ENCODE measurements at places on chromosomes 5 and 9.

DNA sequence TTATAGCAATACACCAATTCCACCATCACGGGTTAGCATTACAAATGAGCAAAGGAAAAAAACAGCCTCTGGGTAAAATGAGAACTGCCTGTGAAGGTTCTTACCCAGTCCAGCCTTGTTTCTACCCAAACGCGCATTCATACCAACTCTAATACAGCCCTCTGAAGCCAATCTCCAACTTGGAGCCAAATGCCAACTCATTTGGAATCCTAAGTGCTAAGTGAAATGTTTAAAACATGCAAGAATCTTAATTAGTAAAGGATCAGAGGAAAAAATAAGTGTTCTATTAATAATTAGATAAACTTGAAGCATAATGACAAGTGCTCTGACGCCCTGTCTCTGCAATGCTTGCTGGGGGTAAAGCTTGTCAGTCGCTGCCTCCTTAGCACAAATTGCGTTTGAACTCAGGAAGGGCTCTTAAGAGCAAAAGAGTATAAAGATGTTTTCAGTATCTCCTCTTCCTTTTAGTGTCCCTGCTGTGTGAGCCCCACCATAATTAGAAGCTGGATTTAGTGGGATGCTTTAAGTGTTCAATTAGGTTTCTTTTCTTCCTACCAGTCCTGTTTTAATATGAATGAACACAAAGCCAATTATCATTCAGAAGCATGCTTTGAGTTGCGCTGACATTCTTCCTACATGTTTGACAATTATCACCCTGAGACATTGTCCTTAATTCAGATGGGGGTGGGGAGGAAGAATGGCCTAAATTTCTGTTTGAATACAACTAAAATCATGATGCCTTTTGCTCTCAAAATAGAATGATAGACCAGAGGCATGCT lies 537.6 kb downstream of the DTWD2 start:
- DNase-seq, result no peak

DNA sequence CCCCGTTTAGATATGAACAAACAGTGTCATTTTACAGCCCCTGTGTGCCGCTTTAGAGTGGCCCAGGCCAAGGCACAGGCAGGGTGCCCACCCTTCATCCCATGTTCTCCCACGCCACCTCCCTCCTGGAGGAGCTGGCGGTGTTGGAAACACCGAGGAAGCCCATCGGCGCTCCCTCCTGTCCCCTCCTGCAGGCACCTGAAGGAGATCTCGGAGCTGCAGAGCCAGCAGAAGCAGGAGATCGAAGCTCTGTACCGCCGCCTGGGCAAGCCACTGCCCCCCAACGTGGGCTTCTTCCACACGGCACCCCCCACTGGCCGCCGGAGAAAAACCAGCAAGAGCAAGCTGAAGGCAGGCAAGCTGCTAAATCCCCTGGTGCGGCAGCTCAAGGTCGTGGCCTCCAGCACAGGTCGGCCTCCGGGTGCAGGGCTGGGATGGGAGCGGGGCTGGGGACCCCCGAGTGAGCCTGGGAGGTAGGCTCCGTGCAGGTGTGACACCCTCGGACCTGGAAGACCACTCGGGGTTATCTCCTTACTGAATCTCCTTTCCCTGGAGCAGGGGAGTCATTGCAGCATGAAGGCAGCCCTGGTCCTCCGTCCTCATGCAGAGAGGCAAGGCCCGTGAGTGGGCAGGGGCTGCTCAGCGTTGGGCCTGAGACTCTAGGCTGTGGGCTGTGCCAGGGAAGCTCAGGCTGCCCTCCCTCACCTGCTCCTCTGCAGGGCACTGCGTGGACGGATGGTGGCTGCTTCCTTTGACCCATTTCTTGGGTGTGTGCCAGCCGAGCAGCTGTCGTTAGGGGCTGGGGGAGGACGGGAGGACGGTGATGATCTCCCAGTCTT lies 113.9 kb downstream of the WNK2 start:
- DNase-seq, result no peak

GRCh38 chr9:97903177-97903576 lies 19.1 kb downstream of the TRMO start:
- no peak for DNase-seq

- no peak for DNase-seq
Measured at GRCh38 chr5:589173-589572, 23.0 kb upstream of the CEP72 start.

DNA sequence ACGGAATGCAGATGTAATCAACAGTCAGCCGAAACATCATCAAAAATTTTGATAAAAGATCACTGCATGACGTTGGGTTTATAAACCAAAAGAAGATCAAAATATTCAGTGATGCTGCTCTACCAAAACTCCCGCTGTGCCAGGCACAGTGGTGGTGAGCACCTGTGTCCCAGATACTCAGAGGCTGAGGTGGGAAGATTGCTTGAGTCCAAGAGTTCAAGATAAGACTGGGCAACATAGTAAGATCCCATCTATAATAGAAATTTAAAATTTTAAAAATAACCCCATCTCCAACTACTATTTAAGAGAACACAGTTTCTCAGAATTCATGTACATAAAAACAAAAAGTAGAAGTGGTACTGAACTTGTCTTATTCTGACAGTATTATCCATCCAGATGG lies 3.8 kb downstream of the LMAN2 start:
- no peak for DNase-seq

GRCh38 chr5:14581106-14581890 lies at the start of gene OTULINL:
Gene OTULINL (plus strand): TSS chr5:14581792. CDS start chr5:14581895, 103 bp downstream.
- peak; percentile 89 for DNase-seq

DNA sequence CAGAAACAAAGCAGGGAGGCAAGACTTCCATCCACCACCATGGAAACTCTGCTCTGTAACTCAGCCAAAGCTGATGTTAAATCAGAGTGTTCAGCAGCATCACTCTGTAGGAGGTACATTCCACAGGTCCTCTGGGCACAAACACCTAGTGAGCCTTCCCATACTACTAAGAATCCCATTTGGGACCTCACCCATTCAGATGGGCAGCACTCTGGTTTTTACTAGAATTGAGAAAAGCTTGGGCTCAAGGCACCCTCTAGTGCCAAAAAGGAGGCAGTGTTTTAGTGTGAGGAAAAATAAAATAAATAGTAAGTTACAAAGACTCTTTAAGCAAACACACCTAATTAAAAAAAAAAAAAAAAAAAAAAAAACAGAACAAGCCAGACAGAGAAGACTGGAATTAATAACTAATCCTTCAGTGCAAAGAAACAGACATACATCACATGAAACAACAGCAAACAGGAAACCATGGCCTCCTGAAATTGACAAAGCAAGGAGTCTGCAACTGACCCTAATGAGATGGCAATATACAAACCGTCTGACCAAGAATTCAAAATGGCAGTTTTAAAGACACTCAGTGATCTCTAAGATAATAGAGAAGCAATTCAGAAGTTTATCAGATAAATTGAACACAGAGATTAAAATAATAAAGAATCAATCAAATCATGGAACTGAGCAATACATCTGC lies 159.5 kb downstream of the GNA14 start:
- DNase-seq, result no peak

- no peak for DNase-seq
Measured at GRCh38 chr5:139660923-139661814, 13.0 kb downstream of the CXXC5 start.

DNA sequence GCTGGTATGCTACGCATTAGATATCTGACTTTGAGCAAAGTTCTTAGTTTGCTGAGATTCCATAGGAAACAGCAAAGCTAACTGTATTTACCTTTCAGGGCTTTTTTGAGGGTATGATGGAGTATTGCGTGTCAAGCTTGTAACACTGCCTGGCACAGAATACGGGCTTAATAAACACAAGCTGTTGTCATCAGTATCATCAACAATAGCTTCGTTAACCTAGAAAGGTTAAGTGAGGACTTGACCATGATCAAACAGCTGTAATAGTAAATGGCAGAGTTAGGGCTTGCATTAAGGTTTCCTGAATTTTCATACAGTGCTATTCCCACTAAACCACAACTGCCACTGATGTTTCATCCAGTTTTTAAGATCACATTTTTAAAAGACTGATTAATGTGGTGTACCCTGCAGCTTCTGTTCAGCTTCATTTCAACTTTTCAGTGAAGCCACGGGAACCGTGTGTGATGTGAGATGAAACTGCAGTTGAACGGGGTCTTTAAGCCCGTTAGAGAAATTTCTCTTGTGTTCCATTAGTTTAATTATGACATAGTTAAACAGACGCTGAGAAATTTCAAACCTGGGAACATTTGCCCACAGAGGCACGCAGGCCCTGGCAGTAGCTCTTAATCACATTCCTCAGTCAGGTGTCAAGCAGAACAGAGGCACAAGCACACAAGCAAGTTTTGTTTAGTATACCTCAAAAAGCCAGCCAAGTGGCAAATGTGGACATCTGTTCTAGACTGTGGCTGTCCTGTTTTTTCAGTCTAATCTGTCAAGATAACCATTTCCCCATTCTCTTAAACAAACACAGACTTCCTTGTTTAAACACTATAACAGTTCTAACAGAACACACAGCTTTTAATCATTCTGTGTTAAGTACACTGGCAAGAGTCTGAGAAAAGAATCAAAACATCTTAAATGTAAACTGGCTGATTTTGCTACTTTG lies 147.1 kb downstream of the ZNF608 start:
- DNase-seq, result no peak

DNA sequence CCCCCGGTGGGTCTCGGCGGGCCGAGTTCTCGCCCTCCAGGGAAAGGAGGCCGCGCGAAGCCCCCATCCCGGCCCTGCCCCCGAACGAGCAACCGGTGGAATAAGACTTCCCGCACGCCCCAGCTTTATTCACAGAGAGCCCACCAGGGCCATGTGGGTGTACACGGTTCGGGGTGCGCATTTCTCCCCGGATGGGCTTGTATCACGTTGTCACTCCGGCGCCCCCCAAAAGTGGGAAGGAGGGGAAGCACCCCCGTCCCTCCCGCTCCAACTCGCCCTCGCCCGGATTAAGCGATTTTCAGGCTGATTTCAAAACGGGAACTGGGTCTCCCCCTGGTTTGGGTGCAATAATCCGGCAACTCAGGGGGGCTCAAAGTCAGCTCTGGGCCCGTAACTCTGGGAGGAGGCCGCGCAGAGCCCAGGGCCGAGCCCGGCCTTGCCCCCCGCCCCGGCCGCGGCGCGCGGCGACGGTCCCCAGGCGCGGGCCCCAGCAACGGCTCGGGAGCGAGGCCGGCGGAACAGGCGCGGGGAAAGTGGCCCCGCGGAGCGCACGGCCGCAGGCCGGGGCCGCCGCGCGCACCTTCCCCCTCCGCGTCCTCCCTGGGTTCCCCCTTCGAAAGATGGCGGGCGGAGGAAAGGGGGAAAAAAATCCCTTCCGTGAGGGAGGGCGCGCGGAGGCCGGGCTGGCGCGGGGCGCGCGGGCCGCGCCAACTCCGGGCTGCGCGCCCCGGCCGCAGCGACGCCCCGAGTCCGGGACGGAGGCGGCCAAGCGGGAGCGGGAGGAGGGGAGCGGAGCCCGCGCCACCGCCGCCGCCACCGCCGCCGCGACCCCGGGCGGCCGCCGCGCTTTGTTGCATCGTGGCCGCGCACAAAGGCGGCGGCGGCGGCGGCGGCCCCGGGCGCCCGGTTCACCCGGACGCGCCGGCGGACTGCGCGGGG lies 644 bp downstream of the BRD3 start:
- peak; percentile 37 for DNase-seq

GRCh38 chr5:148687427-148687826 lies 33.1 kb upstream of the HTR4 start:
- no peak for DNase-seq

DNA sequence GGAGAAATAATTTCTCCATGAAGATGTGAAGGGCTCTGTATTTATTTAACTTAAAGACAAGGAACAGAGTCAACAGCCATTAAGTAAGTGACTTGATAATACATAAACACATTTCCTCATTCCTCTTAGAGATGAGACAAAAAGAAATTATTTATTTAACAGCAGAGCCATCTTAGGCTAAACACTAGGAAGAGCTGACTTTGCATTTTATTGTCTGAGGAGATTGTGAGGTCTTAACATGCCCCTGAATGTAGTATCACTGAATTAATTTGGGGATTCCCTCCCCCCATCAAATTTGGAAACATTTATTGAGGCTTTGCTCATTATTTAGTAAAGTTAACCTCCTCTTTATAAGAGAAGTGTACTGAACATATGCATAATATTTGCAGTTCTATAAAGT lies 35.2 kb downstream of the TAS2R1 start:
- no peak for DNase-seq

DNA sequence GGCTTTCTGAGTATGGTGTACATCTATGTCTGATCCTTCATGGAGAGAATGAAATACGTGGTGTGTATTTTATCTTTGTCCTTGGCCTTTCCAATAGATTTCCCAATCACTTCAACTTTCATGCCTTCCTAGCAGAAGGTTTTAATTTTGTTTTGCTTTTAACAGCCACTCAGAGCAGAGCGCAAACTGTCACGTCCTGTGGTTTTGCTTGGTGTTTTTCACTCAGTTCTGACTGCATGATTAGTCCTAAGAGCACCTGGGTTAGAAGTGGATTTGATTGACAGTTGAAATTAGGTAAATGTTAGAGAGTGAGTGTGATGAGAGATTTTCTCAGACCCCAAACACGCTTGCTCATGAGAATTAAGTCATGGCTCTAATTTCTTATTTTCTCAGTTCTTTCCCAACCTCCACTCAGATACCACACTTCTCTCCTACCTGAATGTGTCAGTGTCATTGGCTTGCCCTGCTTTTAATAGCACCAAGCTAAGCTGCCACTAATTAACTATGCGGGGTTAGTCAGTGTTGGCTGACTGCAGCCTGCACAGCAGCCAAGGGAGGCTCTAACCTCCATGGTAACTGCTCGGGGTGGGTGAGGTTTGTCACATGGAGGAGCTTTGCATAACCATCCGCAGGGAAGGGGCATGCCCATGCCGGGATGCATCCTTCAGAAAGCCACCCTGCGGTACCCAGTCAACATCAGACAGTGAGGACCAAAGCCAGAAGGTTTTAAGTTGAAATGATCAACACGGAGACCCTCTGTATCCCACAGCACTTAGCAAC lies 173.4 kb downstream of the NR3C1 start:
- DNase-seq, result peak; percentile 52

- no peak for DNase-seq
Measured at GRCh38 chr5:152271420-152271819, 133.7 kb downstream of the NMUR2 start.

- no peak for DNase-seq
Measured at GRCh38 chr5:98773214-98773463, 324 bp upstream of the RGMB start.

DNA sequence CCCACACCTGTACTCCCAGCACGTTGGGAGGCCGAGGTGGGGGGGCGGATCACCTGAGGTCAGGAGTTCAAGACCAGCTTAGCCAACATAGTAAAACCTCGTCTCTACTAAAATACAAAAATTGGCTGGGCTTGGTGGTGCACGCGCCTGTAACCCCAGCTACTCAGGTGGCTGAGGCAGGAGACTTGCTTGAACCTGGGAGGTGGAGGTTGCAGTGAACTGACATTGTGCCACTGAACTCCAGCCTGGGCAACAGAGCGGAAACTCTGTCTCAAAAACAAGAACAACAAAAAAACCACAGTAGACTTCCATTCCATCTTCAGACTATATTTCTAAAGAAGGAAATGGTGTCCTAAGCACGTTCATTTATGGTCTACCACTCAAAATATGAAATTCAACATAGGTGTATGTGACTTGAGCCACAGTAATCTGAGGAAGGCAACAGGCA lies 14.2 kb upstream of the SERINC5 start:
- DNase-seq, result no peak
